ENCODE measurements at places on chromosomes 12 and 14.
A peak's percentile ranks its signal among the peaks of the same experiment; 100 is the strongest.

DNA sequence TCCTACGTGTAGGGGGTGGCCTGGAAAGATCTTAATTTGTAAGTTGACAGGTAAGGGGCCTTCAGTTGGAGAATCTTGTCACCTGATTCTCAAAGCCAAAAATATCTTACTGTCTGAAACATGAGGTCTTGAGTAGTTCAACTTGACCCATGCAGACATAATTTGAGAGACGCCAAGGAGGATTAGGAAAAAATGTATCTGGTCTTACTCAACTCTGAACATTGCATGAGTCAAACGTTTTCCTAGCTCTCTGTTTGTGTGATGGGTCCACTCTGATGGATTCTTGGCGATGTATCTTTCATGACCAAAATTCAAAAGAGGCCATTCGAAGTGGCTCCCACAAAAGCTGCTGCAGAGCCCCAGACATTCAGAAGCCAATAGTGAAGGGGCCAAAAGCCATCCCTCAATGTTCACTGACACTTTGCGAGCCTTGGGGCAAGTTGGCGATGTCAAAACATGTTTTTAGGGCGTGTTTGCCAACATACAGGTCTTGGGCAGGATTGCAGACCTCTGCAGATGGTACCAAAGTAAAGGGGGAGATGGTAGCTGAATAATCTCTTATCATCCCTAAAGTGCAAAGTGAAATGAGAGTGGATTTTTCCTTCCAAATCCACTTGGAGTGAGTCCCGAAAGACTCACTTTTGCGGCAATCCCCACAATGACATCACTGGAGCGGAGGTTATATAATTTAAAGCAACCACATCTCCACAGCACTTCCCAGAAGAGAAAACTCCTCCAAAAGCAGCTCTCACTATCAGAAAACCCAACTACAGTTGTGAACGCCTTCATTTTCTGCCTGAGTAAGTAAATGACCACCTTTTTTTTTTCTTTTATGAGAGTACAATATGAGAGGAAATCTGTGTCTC is at the start of gene BDKRB1:
Gene BDKRB1 (plus strand): TSS at position 710 of the 866 bp plus-strand sequence. CDS start 7,473 bp downstream, outside the sequence.
- no peak for DNase-seq

DNA sequence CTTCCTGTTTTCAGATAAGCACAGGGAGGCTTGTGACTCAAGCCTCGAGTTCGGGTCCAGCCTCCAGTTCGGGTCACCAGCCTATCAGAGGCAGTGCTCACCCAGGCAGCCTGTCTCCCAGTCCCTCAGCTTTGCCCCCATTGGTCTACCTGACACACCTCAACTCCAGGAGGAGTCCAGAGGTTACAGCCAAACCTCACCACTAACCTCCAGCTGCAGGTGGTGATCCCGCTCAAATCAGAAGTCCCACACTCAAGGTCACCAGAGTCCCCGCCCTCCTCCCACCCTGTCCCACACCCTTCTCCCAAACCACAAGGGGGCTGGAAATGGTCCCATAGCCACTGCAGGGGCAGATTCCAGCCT is 42.1 kb downstream of the KDM2B start:
- DNase-seq: no peak

DNA sequence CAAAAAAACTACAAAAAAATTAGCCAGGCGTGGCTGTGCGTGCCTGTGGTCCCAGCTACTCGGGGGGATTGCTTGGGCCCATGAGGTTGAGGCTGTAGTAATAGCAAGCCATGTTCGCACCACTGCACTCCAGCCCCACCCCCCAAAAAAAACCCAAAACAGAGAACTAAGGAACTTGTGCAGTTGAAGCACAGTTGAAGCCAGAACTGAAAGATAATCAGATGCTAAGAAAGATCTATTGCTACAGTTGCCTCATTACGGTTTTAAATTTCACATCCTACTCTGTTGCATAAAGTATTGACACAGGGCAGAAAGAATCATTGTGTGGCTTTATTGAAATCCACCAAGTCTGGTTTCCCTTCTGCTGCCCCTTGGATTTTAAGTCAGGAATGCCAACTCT is 3.8 kb downstream of the CS start:
- no peak for DNase-seq

DNA sequence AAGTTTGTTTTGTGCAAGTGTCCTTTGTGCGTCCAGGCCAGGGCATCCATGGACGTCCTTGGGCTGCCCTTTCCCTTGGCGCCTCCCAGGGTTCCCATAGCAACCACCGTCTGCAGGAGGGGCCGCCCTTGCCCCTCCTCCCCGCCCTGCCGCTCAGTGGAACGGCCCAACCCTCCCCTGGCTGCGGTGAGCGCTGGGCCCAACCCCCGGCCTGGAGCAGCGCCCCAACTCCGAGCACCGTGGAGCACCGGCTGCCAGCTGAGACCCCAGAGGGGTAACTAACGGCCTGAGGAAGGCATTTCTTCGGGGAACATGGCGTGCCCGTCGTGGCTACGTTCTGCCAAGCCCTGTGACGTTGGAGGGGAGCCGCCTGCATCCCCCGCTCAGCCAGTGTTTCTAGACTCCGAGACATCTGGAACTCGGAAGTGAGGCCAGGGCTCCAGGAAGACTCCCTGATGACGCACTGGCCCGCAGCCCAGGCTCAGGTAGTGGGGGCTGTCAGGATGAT is 5.3 kb upstream of the ACACB start:
- peak; percentile 56 for DNase-seq

DNA sequence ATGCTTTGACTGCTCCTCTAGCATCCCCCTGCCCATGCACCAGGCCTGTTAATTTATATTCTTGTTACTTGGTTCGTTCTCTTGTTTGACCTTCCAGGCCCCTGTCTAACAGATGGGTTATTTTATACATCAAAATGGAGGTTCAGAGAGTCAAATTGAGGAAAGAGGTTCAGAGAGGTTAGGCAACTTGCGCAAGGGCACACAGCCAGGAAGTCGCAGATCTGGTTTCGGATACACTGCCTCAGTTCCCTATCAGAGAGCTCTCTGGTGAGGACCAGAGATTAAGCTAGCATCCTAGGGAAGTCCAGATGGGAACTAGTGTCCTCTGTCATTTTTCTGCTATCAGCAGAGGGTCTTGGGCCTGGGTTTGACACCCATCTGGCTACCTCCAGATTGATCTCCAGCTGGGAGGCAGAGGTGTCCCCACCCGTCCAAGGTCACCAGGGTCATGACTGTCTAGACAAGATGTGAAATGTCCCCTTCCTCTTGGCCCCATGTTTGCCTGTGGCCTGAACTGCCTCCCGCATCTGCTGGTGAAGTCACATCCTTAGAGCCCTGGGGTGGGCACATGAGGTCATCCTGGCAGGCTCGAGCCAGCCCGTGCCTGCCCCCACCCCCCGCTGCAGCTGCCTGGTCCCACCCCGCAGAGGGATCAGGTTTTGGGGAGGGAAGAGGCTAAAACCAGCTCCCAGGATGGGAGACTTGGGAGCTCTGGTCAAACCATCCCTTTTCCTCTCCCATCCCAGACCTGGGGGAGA is 84.3 kb upstream of the NCOR2 start:
- no peak for DNase-seq

DNA sequence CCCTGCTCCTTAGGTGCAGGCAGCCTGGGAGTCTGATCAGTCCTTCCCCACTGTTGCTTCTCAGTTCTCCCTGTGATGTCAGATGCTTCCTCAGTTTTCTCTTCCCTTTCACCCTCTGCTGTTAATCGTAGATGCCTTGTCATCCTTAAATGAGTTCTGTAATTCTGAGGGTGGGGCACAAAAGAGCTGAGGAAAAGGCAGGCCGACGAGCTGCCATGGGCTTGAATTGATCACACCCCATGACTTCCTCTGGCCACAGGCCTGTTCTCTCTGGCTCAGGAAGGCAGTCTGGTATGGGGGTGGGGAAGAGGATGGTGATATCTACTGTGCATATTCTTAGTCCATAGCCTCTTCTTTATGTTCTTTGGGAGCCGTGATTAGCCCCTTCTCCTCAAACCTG is 5.2 kb upstream of the AP1G2 start:
- DNase-seq: no peak

DNA sequence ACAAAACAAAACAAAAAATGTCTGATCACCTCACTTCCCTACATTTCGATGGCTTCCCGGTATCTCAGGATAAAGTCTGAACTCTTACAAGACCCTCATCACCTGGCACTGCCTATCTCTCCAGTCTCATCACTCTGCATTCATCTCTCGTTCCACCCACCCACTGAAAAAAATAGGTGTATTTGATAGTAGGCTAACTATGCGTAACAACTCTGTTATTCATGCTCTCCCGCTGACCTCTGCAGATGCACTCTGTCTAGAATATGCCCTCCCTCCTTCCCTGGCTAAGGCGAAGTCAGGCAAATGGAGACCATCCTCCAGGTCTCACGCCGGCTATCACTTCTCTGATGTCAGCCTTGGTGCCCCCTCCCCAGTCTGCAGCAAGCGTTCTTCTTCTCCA is 44.9 kb downstream of the EFCAB11 start:
- no peak for DNase-seq

- DNase-seq: no peak
These were observed 139.8 kb upstream of the LGR5 start for GRCh38 chr12:71299541-71300376.

- DNase-seq: no peak
These were observed 36.6 kb downstream of the NOC4L start for GRCh38 chr12:132180648-132181546.

DNA sequence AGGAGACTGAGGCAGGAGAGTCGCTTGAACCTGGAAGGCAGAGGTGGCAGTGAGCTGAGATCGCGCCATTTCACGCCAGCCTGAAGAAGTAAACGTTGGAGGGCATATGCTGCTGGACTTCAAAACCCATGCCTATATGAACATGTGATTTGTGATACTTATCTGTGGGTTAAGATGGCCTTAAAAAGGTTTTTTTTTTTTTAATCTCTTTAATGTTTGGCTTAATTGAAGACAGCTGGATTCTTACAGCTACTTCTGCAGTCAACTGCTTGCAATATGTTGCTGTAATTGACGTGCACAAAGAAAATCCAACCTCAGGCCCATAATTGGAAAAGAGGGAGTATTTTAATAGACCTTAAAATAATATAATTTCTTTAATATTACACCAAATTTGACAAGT is 1.5 kb upstream of the B3GNT4 start:
- no peak for DNase-seq

- DNase-seq: no peak
These were observed 415.3 kb downstream of the SOX5 start for GRCh38 chr12:23534196-23534595.

- no peak for DNase-seq
These were observed 103.8 kb downstream of the SLC16A7 start for GRCh38 chr12:59699421-59700152.

DNA sequence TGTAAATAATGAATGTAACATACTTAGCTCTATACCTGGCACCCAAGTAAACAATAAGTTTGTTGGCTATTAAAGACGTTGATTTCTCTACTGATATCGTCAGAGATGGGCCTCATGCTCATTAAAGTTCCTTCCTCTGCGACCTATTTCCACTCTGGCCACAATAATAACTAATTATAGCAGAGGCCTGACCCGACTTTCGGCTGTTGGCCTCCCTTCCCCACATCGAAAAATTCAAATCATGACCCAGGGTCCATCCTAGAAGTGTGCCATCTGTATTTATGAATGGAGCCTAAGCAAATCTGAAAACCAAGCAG is 321 bp upstream of the USP30 start:
- no peak for DNase-seq

GRCh38 chr12:93297032-93297431 is 80.7 kb upstream of the NUDT4 start:
- DNase-seq: no peak

DNA sequence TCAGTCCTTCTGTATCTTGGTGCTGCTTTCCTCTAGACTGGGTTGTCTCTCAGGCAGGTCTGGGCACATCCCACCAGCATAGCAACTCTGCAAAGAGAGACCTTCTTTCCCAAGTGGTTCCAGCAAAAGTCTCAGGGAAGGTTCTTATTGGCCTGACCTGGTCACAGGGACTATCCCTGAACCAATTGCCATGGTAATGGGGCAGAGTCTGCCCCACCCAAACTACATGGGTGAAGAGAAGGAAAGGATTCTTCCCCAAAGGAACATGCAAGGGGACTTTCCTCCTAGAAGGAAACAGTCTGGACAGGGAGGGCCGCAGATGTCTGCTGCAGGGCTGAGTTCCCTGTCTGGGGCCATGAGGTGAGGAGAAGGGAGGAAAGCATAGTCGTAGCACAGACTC is 122.2 kb upstream of the NCOR2 start:
- DNase-seq: no peak

DNA sequence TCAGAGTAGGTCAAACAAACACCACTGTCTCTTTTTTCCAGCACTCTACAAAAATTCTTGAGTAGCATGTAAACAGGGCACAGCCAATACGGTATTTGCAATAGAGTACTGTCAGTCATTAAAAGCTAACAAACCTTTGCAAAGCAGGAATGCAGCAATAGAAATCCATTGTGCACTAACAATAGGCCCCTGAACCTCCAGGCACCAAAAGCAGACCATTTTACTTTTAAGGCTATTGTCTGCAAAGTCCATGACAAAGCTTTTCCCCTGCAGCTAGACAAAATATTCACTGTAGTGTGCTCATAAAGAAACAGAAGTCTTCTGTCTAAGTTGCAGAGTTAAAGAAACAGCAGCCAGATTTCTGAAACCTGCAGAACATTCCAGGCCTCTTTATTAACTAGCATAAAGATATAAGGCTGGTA is 191.9 kb downstream of the SOX5 start:
- DNase-seq: no peak

DNA sequence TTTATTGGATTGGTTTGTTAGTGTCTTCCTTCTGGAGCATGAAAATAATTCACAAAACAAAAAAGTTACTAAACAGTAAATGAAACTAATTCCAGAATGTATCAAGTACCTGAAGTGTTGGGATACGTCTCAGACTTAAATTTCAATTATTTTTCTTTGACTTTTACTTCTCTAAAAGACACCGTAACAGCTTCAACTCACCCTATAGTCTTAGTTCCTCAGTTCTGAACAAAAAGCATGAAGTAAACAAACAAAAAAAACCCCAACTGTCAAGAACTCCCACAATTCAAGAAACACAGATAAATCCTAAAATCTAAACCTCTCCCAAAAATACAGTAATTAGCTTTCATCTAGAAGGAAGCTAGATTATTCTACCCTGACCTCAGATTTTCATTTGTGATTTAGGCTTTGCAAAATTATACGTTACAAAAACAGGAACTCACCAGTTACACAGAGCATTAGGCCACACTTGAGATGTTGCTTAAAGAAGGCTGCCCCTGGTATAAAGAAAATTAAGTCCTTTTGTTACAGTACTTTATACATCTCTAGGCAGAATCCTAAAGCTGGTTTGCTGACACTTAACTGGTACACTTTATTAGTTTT is 10.2 kb downstream of the HEATR5A start:
- no peak for DNase-seq

GRCh38 chr14:53929871-53930715 is 26.5 kb downstream of the BMP4 start:
- no peak for DNase-seq

GRCh38 chr14:59677771-59678231 is 101.2 kb upstream of the CCDC175 start:
- DNase-seq: no peak

- DNase-seq: no peak
These were observed 9.2 kb downstream of the ZFP36L1 start for GRCh38 chr14:68783408-68784225.

Data from naive thymus-derived CD8-positive, alpha-beta T cell (primary cell).